ENCODE measurements at places on chromosomes 2 and 18. TPM values are rescaled to one million over a fixed set of nuclear protein-coding genes. Genes with fewer than 3 reads are reported as not detected.

TNFAIP6 gene
- polyA plus RNA-seq, result 2.7 TPM

ALK gene
- polyA plus RNA-seq, result 0.40 TPM

INHBB gene
- polyA plus RNA-seq, result 0.05 TPM

SMAD2 gene
- 86.0 TPM for polyA plus RNA-seq

MEP1B gene
- 0.17 TPM for polyA plus RNA-seq

CNTNAP5 gene
- polyA plus RNA-seq, result 0.07 TPM

ZBTB7C gene
- 13.1 TPM for polyA plus RNA-seq

All from left renal pelvis (tissue), 4 donors.